ENCODE measurements at places on chromosomes 5 and 9.

DNA sequence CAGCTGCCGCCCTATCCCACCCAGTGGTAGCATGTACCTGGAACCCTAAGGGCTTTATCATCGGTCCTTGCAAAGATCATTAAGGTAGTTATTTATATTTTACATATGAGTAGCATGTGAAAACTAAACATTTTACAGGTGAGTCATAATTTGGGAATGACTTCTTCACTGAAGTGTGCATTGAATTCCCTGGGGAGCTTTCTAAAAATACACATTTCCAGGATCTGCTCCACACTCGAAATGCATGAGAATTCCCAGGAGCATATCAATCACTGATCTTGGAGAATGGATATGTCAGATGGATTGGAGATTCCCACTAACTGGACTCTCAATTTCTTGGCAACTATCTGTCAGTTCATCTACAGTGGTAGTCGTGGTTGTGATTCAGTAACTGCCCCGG lies 717.5 kb downstream of the IRX1 start:
- DNase-seq, result no peak

DNA sequence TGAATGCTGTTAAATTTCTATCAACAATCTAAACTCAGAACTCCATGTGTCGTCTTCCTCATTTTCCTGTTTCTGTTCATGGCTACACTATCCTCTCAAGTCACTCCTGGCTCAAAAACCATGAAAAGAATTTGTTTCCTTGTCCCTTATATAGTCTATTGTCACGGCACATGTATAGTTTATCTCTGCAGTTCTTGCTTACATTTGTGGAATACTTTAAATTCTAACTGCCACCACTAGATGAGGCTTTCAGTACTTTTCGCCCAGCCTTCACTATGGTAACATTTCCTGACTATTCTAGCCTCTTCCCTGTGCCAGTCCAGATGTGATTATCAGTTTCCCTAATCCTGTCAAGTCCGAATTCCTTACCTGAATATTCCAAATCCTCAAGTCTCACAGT lies 34.6 kb downstream of the PKD2L2 start:
- no peak for DNase-seq

DNA sequence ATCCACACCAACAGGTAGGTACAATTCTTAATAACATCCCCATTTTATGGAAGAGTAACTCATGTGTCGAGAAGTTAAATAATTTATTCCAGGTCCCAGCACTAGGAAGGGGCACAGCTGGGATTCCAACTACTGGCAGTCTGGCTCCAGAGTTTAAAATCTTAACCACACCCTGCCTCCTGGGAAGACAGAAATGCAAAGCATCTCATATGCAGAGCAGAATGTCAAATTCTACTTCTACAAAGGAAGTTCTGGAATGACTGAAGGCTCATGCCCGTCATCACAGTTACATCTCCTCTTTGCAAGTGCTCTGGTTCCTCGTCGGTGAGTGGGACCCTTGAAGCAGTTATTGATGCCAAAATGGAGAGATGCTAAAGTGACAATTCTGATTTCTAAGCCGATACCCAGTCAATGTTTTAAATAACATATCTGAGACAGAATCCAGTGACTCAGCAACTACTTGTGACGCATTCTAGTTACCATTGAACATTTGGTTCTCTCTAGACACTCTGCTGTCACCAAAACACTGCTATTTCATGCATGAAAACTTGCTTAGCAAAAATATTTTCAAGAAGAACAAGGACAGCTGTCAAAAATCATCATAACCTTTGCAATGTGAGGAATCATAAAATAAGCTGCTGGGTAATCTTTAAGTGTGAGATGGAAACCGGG lies 412.7 kb downstream of the CTNND2 start:
- DNase-seq, result no peak

- DNase-seq, result no peak
Measured at GRCh38 chr5:133900534-133901270, 67.7 kb downstream of the C5orf15 start.

- no peak for DNase-seq
Measured at GRCh38 chr5:171830686-171831085, 45.1 kb downstream of the SMIM23 start.

DNA sequence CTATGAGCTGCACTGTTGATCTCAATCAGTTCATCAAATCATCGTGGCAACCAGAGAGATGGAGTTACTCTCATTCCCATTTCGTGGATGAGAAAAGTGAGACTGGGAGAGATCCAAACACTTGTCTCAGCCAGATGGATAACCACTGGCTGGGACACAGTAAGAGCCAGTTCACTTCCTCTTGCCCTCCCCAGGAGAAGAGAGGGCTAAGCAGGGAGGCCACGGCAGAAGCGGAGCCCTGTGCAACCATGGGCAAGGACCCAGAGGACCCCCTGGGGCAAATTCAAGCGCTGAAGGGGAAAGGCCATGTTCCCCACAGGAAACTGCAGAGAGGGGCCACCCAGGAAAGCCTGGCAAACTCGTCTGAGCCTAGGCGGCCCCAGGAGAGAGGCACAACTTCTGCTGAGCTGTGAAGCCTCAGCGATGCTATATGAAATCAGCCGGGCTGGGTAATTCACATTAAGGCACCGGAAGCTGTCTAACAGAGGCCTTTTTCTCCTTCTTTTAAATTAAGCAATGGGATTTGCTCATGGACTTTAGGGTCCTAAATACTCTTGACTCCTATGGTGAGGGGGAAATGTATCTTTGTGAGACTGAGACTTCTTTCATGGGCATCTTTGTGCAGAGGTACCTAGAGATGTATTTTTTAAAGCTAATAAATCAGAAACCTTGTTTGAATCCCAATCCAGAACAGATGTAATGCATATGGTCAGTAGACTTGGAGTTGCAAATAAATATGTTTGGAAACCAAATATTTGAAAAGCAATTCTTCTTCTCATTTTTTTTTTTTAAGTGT lies 137.1 kb upstream of the SMIM23 start:
- DNase-seq, result no peak

DNA sequence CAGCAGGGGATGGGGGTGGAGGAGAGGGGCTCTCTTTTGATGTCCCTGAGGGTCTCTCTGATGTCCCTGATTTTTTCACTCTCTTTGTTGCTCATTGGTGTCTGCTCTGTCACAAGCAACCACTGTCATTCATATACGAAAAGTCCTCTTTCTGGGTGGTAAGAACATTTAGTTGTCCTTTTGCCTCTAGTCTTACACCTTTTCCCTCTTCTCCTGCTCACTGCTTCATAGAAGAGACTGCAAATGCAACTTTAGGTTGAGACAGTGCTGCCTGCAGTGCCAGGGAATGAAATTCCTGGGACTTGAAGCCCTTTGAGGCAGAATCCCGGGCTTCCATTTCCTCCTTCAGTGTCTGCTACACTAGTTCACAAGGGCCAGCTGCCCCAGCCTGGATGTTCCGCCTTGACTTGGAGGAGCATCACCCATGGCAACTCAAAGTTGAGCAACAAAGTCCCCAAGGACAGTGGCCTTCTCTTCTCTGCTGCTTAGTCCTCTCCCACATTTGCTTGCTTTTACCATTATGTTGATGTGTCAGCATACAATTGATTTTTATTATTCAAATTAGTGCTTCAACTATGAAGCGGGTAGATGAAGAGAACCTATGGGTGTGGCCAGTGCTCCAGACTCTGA lies 94.7 kb upstream of the RUSC2 start:
- DNase-seq, result no peak

DNA sequence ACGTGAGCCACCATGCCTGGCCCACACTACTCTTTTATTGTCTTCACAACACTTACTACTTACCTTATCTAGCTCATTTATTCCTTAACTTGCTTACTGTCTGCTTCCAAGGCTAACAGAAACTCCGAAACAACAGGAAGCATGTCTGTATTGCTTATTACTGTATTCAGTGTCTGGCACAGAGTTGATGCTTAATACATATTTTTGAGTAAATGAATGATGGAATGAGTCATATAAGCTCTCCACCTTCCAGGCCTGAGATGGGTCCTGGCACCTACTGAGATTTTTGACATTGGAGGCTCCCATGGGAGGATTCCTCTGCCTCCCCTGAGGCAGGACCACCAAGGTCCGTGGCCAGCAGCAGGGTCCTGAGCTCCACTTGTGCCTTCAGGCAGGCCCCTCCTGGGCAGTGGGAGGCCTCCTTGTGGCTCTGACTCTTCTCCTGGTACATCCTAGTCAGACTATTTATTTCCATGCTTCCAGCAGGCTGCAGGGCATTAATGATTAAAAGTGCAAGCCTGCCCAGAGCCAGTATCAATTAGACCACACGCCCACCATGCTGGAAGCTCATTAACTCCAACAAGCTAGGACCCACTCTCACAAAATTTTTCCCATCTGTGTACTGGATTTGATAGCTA lies 76.5 kb upstream of the CTNNA1 start:
- no peak for DNase-seq

- DNase-seq, result no peak
Measured at GRCh38 chr9:36964791-36965190, 69.3 kb downstream of the PAX5 start.

- DNase-seq, result no peak
Measured at GRCh38 chr9:91967259-91967658, 17.2 kb upstream of the ROR2 start.

DNA sequence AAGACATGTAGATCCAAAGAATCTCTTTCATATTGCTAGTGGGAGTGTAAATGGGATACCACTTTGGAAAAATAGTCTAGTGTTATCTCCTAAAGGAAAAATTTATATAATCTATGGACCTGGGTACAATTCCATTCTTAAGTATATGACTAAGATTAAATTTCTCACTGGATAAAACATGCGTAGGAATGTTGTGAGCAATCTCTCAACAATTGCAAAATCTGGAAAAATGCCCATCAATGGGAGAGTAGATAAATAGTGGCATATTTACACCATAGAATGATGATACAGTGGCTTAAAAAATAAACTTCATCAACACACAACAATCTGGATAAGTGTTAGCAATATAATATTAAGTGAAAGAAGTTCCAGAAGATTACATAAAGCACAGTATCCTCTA lies 469.5 kb downstream of the MAN2A1 start:
- DNase-seq, result no peak

GRCh38 chr5:176809544-176810080 lies 747 bp upstream of the UNC5A start:
- DNase-seq, result no peak

- DNase-seq, result no peak
Measured at GRCh38 chr5:39137819-39138451, 63.7 kb upstream of the RICTOR start.

DNA sequence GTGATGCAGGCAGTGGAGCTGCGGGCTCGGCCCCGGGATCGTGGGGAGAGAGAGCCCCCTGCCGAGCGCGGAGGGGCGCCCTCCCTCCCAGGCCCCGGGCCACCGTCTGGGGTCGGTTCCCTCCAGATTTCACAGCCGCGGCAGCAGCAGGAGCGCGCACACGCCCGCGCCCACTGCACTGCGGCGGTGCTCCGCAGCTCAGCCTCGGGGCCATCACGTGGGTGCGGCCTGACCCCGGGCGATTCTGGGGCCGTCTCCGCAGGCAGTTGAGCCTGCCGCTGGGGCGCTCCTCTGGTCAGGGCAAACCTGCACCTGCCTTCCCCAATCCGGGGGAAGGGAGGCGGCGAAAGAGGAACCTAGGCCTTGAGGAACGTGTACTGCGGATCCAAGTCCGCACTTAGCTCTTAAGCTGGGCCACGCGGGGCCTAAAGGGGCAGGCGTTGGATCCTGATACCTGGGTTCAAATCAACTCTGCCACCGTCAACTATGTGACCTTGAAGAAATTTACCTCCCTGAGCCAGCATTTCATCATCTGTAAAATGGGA lies 9.4 kb upstream of the DELE1 start:
- DNase-seq, result no peak

- DNase-seq, result no peak
Measured at GRCh38 chr5:145856285-145856818, 16.5 kb downstream of the GRXCR2 start.

GRCh38 chr5:115298811-115299210 lies 2.4 kb upstream of the CCDC112 start:
- no peak for DNase-seq

- DNase-seq, result no peak
Measured at GRCh38 chr5:63958654-63959053, 3.6 kb downstream of the HTR1A start.

DNA sequence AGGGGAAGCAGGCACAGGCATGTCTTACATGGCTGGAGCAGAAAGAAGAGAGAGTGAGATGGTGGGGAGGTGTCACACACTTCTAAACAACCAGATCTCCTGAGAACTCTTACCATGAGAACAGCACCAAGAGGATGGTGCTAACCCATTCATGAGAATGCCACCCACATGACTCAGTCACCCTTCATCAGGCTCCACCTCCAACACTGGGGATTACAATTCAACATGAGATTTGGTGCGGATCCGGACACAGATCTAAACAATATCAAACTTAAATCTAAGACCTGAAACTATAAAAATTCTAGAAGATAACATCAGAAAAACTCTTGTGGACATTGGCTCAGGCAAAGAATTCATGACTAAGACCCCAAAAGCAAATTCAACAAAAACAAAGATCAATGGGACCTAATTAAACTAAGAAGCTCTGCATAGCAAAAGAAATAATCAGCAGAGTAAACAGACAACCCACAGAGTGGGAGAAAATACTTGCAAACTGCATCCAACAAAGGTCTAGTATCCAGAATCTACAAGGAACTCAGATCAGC lies 65.4 kb downstream of the SPATA31C2 start:
- DNase-seq, result no peak

GRCh38 chr5:78760366-78760765 lies 111.8 kb upstream of the LHFPL2 start:
- DNase-seq, result no peak

- DNase-seq, result no peak
Measured at GRCh38 chr5:88873447-88873846, 9.5 kb downstream of the MEF2C start.

GRCh38 chr5:33474931-33475499 lies 34.2 kb downstream of the TARS1 start:
- DNase-seq, result no peak

- DNase-seq, result no peak
Measured at GRCh38 chr5:157241483-157241882, 24.4 kb upstream of the CYFIP2 start.

- DNase-seq, result no peak
Measured at GRCh38 chr9:72211047-72211446, 61.8 kb downstream of the GDA start.

GRCh38 chr9:116789081-116789480 lies 102.0 kb downstream of the TRIM32 start:
- no peak for DNase-seq

- no peak for DNase-seq
Measured at GRCh38 chr5:6280425-6281100, 97.8 kb downstream of the MED10 start.

- DNase-seq, result no peak
Measured at GRCh38 chr9:97633859-97634490, 354 bp downstream of the NCBP1 start.

DNA sequence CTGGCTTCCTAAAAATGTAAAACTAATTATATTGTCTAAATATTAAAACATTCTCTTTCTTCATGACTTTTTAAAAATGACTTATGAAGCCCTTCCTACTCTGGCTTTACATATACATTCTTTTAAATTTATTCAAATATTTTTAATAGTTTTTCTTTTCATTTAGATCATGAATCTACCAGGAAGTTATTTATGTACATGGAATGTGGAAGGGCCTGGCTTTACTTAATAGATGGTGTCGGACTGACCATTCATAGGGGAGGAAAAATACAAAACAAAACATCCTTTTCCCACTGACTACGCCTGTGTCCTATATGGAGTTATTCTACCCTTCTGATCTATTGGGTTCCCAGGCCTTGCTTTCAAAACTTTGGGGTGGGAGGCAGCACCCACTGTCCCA lies 129.8 kb downstream of the MACROH2A1 start:
- DNase-seq, result no peak

Data from stimulated activated CD8-positive, alpha-beta memory T cell treated with anti-CD3 and anti-CD28 coated beads, Interleukin-4, amount 100 ng/mL, for 1 hour (primary cell).